Calu3 (cell line): ENCODE measurements at places on chromosomes 13 and 19.

GRCh38 chr13:45242070-45242469 is 41.2 kb upstream of the KCTD4 start:
- DNase-seq, result no peak

DNA sequence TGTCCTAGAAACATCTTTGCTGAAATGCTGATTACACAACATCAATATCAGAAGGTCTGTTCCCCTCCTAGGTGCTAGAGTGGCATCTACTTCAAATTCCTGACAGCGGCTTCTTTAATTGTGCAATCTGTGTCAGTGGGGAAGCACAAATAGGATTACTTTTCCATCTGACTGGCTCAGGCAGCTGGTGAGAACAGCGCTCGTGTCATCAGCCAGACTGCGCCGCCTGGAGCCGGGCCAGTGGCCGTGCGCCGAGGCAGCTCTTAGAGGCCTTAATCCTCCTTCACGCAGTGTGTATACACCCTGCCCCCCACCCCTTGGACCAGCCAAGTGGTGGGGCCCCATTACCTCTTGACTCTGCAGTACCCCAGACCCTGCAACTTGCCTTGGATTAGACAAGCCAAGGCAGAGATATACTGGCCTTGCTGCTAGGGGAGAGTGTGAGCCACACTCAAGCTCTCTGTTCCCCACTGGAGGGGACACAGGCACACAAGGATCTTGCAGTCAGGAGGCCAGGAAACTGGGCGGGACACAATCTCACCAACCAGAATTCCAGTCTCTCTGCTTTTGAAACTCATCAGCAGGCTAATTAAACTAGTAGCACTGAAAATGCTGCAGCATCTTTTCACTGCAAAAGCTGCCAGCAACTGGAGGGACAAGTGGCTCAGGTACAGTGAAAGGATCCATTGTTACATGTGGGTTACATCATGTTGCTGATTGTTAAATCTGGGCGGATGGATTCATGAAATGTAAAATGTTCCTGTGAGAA is 48.9 kb upstream of the EPHX3 start:
- peak; percentile 32 for DNase-seq

GRCh38 chr13:79442706-79443105 is 36.7 kb upstream of the RBM26 start:
- no peak for DNase-seq

DNA sequence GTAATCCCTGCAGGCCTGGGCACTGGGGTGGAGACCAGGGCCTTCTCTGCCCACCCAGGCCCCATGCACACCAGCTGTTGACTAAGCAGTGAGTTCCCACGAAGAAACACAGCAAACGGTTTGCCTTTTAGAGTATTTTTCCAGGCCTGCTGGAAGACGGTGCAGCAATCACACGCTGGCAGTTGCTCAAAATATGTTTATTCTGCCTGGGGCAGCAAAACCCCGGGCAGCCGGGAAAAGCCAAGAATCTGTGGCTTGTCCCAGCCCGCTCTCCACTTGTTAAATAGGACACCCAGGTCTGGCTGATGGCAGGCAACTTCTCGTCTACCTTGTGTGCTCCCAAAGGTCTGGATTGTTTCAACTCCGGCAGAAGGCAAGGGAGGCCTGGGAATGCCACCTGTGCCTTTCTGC is 40.8 kb downstream of the GGACT start:
- DNase-seq, result no peak

- no peak for DNase-seq
Measured at GRCh38 chr19:33618884-33619283, 2.9 kb upstream of the CHST8 start.

GRCh38 chr13:31073859-31074718 is 87.6 kb downstream of the HSPH1 start:
- no peak for DNase-seq

DNA sequence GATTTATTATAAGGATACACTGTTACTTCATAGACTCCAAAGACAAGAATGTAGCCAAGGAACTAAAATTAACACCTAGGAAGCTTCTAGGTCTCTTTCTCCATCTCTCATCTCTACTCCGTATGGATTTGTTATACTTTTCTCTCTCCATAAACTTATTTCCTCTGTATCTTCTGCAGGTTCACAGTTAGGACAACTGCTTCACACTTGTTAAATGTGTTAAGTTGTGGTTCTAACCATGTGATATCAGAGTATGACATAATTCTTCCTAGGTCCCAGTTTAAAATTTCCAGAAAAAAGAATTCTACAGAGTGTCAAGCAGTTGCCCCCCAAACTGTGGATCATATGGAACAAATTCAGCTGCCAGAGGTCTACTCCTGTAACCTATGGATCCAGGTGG is 42.3 kb upstream of the GTF2F2 start:
- no peak for DNase-seq

DNA sequence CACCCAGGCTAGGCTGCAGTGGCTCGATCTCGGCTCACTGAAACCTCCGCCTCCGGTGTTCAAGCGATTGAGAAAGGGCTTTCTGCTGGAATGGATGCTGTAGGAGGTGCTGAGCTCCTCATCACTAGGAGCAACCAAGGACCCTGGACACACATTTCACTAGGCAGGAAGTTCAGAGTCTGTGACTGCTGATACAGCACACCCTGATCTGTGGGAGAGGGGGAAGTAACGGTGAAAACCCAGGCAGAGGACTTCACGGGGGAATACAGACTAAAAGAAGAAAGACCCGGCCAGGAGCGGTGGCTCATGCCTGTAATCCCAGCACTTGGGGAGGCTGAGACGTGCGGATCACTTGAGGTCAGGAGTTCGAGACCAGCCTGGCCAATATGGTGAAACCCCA is 11.9 kb upstream of the NOTCH3 start:
- DNase-seq, result no peak

DNA sequence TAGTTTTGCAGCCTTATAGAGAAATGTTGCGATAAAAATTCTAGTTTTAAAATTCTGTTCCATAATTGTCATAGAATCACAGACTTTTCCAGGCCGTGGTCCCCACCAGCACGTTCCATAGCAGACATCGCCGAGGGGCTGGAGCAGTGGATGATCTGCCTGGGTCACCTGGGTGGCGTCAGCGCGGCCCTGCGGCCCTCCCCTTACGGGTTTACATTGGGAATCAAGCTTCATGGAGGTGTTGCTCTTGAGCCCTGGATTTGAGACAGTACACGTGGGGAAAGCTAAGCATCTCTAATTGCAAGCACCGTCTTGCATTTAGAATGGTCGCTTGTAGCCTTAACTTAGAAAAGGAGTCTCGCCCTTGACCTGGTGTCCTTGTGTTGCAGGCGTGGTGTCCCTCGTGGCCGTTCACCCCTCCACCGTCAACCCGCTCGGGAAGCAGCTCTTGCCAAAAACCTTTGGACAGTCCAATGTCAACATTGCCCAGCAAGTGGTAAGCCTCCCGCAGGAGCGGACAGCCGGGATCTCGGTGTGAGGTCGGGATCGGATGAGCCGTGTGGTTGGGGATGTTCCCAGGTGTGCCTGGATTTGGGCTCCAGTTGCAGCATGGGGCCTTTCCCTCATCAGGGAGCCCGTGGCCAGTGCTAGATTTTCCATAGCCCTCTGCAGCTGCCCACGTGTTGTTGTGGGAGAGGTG is 35.1 kb downstream of the ATP4B start:
- DNase-seq, result no peak

GRCh38 chr19:45782162-45782691 is at the start of gene DMPK:
Gene DMPK (minus strand): TSS chr19:45782490. CDS start chr19:45782352, 138 bp downstream.
- DNase-seq, result no peak

DNA sequence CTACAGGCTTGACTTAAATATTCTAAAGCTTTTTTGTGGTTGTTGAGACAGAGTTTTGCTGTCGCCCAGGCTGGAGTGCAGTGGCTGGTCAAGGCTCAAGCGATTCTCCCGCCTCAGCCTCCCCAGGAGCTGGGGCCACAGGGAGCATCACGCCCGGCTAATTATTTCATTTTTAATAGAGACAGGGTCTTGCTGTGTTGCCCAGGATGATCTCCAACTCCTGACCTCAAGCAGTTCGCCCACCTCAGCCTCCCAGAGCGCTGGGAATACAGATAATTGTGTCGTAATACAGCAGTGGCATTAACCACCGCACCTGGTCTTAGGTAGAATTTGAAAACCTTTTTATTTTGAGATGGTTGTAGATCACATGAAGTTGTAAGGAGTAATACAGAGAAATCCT is 1.5 kb upstream of the DCUN1D2 start:
- DNase-seq, result no peak

GRCh38 chr13:73983109-73983508 is 151.1 kb downstream of the KLF12 start:
- DNase-seq, result no peak

- no peak for DNase-seq
Measured at GRCh38 chr13:114341003-114341777, 26.9 kb downstream of the CHAMP1 start.
